T-helper 17 cell (primary cell): ENCODE measurements at places on chromosomes 7 and 10.

DNA sequence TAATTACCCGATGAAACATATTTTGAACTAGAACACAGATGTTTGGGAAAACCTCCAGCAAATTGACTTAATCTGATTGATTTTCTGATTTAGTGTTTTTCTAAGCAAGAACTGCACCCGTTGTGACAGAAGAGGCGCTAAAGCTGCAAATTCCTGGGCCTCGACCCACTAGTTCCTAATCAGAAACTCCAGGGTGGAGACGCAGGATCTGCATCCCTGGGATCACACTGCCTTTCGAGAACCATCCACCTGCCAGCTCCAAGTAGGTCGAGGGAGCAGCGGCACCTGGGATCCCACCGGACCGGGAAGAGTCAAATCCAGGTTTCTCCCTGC, 136.8 kb upstream of the CDCA7L start:
- peaks cover 29% of the 10 kb centered on the region for H3K27me3 ChIP-seq
- no peaks in the 10 kb centered on the region for H3K36me3 ChIP-seq
- peaks cover 13% of the 10 kb centered on the region for H3K4me1 ChIP-seq
- H3K4me3 ChIP-seq, result peak overlapping the region; percentile 83
- no peak overlapping the region for H3K27ac ChIP-seq

- H3K4me3 ChIP-seq, result no peak overlapping the region
- H3K27me3 ChIP-seq, result no peaks in the 10 kb centered on the region
- DNase-seq, result no peak
- H3K36me3 ChIP-seq, result no peaks in the 10 kb centered on the region
Measured at GRCh38 chr7:88071994-88072714, 138.1 kb downstream of the ADAM22 start.

- H3K36me3 ChIP-seq, result no peaks in the 10 kb centered on the region
- peaks cover 10% of the 10 kb centered on the region for H3K27me3 ChIP-seq
- H3K4me1 ChIP-seq, result no peaks in the 10 kb centered on the region
Measured at GRCh38 chr7:28754027-28754426, 204.1 kb downstream of the TRIL start.

- H3K27ac ChIP-seq, result no peak overlapping the region
- H3K4me3 ChIP-seq, result no peak overlapping the region
- no peaks in the 10 kb centered on the region for H3K4me1 ChIP-seq
- peaks cover 29% of the 10 kb centered on the region for H3K27me3 ChIP-seq
- no peak for DNase-seq
Measured at GRCh38 chr7:132160611-132161532, 415.4 kb downstream of the PLXNA4 start.

DNA sequence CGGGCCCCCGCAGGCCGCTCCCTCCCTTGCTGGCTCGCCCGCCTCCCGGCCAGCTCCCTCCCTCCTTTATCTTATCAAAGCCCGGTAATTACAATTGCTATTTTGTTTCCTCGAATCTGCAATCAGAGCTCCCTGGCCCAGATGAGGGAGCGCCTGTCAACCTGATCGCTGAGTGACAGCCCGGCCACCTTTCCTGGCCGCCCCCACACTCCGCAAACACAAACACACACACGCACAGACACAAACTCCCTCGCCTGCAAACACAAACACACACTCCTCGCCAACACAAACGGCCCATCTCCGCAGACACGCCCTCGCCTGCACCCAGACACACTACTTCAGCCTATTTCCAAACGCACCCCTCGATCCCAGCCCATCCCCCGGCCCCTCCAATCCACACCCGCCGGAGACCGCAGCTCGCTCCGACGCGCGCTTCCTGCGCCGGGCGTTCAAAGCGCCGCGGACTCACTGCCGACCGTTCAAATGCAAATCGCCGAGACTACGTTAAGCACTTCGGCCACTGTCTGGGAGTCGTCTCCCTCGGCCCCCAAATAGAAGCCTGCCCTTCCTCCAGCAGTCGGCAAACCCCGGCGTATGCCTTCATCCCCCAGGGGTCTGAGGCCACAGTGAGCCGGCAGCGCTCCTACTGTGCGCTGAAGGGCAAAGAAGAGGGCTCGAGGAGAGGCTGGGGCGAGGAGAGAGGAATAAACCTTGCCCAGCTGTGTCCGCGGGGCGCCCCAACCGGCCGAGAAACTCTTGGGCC, 3.0 kb upstream of the FGF8 start:
- peaks cover 43% of the 10 kb centered on the region for H3K27me3 ChIP-seq
- no peak overlapping the region for H3K27ac ChIP-seq
- no peak for DNase-seq
- peak overlapping the region; percentile 88 for H3K4me3 ChIP-seq
- H3K4me1 ChIP-seq, result peaks cover 53% of the 10 kb centered on the region

- peaks cover 52% of the 10 kb centered on the region for H3K27me3 ChIP-seq
- H3K27ac ChIP-seq, result peak overlapping the region; percentile 34
- H3K4me3 ChIP-seq, result no peak overlapping the region
- H3K4me1 ChIP-seq, result no peaks in the 10 kb centered on the region
- peaks cover 5% of the 10 kb centered on the region for H3K36me3 ChIP-seq
- no peak for DNase-seq
Measured at GRCh38 chr10:31618541-31619291, 299.7 kb downstream of the ZEB1 start.

- DNase-seq, result no peak
- H3K36me3 ChIP-seq, result no peaks in the 10 kb centered on the region
Measured at GRCh38 chr10:19719284-19719683, 96.9 kb upstream of the PLXDC2 start.

DNA sequence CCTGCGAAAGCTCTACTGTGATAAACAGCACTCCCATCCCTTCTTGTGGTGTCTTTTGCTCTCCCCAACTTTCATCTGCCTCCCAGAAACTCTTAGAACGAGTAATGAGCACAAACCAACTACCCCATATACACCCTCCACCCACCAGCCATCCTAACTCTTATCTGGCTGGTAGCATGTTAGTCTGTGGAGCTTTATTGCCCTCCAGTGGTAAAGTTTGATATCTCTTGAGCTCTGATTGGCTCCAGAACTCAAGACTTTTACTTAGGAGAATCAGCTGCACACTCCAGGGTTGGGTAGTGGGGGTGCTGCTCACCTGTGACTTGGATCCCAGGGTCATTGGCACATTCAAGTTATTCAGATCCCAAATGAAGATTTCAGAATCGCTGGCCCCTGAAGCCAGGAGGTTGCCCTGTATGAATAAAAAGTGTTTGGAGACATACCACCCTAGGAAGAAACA, 10.9 kb downstream of the SEC31B start:
- H3K4me3 ChIP-seq, result peak overlapping the region; percentile 84
- peaks cover 15% of the 10 kb centered on the region for H3K36me3 ChIP-seq
- H3K27me3 ChIP-seq, result no peaks in the 10 kb centered on the region
- no peak for DNase-seq
